GOT3 (cell line): ENCODE measurements at places on chromosomes 6 and 20.

GRCh38 chr20:15673206-15673605 lies 900.0 kb downstream of the KIF16B start:
- no peak for DNase-seq

- DNase-seq, result no peak
Measured at GRCh38 chr6:35209081-35209480, 4.7 kb upstream of the SCUBE3 start.

DNA sequence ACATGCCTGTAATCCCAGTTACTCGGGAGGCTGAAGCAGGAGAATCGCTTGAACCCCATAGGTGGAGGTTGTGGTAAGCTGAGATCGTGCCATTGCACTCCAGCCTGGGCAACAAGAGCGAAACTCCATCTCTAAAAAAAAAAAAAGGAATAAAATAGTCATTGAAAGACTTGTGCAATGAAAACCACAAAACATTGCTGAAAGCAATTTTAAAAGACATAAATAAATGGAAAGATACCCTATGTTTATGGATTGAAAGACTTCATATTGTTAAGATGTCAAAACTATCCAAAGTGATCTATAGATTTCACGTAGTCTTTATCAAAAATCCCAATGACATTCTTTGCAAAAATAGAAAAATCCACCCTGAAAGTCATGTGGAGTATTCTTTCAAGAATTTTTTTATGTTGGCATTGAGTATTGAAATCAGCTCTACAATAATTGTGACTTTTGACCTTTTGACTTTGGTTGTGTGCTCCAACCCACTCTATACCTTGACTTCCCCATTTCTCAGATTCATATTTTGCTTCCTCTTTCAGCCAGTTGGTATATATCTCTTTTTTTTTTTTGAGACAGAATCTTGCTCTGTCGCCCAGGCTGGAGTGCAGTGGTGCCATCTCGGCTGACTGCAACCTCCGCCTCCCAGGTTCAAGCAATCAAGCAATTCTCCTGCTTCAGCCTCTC lies 45.5 kb upstream of the SLC23A2 start:
- DNase-seq, result no peak

- DNase-seq, result no peak
Measured at GRCh38 chr20:13061381-13061780, 52.6 kb downstream of the SPTLC3 start.

DNA sequence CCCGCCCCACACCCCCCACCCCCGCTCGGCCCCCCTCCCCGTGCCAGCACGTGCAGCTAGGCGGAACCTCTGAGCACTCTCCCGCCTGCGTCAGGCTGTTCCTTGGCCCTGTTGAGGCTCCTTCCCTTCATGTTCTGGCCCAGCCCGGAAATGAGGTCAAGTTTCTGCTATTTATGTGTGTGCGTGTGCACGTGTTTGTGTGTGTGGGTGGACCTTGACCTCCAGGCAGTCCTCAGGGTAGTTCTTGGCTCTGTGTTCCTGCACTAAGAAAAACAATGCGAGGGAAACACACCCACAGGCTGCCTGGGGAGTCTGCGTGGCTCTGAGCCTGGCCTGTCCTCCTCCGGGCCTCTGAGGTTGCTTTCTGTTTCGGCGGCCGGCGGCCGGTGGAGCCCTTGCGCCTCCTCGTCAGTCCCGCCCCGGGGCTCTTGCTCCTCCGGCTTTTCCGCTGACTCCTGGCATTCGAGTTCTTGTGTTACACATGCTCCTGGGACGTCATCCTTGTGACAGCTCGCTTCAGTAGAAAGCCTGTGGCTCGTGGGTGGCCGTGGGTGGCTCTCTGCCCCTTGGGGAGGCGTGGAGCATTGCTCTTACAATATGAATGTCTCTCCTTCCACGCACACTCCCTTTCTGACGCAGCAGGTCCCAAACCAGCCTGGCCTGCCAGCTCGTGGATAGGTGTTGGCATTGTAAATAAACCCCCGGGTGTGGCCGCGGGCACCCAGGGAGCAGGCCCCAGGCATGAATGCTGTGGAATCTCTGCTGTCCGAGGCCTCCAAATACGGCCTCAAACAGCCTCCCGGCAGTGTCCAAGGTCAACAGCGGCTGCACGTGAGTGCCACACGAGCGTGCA lies 10.0 kb downstream of the SLCO4A1 start:
- peak; percentile 94 for DNase-seq

DNA sequence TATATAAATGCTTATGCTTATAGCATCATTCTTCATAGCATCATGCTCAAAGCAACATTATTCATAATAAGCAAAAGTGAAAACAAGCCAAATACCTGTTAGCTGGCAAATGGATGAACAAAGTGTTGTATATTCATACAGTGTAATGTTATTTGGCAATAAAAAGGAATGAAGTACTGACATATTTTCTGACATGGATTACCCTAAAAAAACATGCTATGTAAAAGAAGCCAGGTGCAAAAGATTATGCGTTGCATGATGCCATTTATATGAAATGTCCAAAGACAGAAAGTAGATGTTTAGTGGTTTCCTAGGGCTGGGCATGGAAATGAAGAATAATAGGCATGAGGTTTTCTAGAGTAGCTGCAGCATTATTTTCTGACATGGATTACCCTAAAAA lies 77.1 kb downstream of the GFRA4 start:
- DNase-seq, result no peak

DNA sequence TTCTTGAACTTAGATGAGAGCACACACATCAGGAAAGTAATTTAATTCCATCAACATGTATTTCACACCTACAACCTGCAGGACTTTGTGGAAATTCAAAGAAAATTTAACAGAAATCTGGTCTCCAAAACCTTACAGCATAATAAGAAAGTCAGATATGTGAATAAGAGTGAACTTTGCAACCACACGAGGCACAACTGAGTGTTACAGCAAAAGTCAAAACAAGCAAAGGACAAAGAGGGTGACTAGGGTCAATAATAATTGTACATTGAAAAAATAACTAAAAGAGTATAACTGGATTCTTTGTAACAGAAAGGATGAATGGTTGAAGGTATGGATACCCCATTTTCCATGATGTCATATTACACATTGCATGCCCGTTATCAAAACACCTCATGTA lies 113.8 kb downstream of the MTFR2 start:
- no peak for DNase-seq

- DNase-seq, result no peak
Measured at GRCh38 chr20:20888266-20888656, 175.8 kb upstream of the RALGAPA2 start.

- DNase-seq, result no peak
Measured at GRCh38 chr6:27546522-27546921, 73.6 kb upstream of the ZNF184 start.

- no peak for DNase-seq
Measured at GRCh38 chr6:88135578-88136114, 30.5 kb downstream of the CNR1 start.

DNA sequence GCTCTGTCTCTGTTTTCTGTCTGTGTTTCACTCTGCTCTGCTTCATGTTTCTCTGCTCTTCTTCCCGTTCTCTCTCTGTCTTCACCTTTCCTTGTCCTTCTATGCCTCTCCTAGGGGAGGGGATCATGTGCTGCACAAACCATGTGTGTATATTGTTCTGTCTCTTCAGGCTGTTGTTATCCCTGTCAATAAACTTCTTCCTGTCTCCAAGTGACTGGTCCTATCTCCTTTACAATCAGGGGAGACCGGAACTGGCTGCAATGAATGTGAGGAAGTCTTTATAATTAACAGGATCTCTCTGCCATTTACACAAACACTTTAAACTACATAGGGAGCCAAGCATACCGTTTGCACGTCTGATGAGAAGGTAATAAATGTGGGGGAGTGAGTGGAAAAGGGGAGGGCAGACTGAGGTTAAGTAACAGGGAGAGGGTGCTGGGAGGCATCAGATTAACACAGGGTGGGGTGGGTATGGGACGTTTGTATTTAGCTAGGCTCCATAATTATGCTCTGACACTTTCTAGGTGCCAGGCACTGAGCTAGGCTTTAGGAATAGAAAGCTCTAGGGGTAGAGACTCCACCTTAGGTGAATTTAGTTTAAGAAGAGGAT lies 626.1 kb downstream of the DHX35 start:
- DNase-seq, result no peak

- DNase-seq, result no peak
Measured at GRCh38 chr6:108610270-108610839, 49.6 kb downstream of the FOXO3 start.

DNA sequence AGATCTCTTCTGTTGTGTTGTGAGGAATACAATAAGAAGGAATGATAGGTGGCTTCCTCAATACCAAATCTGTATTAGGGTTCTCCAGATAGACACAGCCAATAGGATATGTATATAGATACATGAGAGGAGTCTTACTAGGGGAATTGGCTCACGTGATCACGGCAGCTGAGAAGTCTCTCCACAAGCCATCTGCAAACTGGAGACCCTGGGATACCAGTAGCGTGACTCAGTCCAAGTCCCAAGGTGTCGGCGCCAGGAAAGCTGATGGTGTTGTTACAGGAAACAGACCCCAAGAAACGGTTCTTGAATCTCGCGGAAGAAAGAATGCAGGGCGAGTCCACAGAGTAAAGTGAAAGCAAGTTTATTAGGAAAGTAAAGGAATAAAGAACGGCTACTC lies 61.4 kb downstream of the SYTL3 start:
- no peak for DNase-seq

- DNase-seq, result no peak
Measured at GRCh38 chr6:37980222-37980595, 160.7 kb downstream of the ZFAND3 start.

- DNase-seq, result no peak
Measured at GRCh38 chr6:31723245-31723979, at the start of gene MPIG6B. MPIG6B (plus strand) TSS chr6:31723373; CDS start chr6:31723384, 11 bp downstream.

GRCh38 chr6:118186672-118187567 lies 279.9 kb downstream of the SLC35F1 start:
- DNase-seq, result no peak

GRCh38 chr6:36674942-36675341 lies 3.6 kb upstream of the CDKN1A start:
- DNase-seq, result no peak

DNA sequence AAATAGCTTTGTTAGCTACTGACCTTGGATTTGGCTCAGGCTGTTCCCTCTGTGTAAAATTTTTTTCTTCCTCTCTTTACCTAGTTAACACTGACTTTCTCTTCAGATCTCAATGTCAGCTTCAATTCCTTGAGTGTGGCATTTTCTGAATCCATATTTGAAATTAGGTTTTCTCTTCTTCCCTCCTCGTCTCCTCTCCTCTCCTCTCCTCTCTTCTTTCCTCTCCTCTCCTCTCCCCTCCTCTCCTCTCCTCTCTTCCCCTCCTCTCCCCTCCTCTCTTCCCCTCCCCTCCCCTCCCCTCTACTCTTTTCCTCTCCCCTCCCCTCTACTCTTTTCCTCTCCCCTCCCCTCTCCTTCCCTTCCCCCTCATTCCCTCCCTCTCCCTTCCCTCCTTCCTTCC lies 453.3 kb downstream of the BMP2 start:
- DNase-seq, result no peak

GRCh38 chr20:34834459-34834893 lies 9.0 kb upstream of the NCOA6 start:
- DNase-seq, result no peak

DNA sequence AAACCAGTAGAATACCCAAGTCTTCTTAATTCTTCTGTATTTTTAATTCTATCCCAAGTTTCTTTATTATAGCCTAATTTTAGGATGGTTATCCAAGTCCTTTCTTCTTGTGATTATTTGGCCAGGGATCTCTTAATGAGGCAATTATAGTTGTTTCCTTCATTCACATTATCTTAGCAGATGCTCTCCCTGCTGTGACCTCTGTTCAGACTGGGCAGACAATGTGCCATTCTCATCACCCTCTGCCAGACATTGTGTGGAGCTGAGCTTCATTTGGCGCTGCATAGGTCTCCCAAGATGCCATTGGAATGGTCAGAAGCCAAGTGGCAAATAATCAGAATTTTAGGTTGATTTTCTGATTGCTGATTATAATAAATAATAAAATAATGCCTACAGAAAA lies 79.4 kb downstream of the LIN28B start:
- no peak for DNase-seq

GRCh38 chr20:2230726-2231488 lies 64.9 kb upstream of the TGM3 start:
- DNase-seq, result no peak

- no peak for DNase-seq
Measured at GRCh38 chr20:62788607-62789006, 7.7 kb upstream of the MRGBP start.

DNA sequence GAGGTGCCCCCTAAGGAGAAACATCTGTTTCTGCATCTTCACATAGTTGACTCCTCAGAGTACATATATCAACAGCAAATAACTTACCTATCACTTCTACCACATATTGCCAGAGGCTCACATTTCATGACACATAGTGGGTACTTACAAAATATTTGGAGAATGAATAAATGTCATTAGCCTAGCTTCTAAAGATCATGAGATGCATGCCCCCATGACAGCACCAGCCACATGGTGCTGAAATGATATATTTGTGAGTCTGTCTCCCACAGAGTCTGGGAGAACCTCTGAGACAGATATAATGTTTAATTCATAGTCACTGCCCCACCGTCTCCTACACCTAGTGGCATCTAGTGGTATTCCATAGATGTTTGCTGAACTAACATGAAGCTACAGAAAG lies 555.6 kb downstream of the KIF16B start:
- DNase-seq, result no peak

GRCh38 chr6:3751730-3752530 lies 417 bp upstream of the PXDC1 start:
- DNase-seq, result peak; percentile 83

DNA sequence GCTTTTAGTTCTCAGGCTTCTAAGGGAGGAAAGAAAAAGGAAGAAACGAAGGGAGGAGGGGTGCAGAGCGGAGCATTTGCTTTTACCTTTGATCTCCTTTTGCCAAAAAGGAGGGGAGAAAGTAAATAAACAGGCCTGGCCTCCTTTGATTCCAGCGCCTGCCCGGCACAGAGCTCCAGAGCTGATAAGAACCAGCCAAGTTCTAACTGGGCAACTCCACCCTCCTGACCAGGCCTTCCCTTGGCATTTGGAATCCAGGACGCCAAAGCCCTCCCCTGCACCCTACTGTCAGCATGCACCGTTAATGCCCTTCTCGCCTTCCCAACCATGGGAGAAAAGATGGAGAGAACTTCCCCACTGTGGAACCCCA lies 120.8 kb upstream of the PTPN1 start:
- no peak for DNase-seq

- DNase-seq, result no peak
Measured at GRCh38 chr20:57248132-57248797, 18.2 kb downstream of the BMP7 start.
